ENCODE measurements at places on chromosomes 2 and 18.

- no peak overlapping the region for H3K4me3 ChIP-seq
- ATAC-seq = no peak
- H3K27ac ChIP-seq = no peak overlapping the region
- peaks cover 22% of the 10 kb centered on the region for H3K4me1 ChIP-seq
- H3K36me3 ChIP-seq = no peaks in the 10 kb centered on the region
Measured at GRCh38 chr2:176291335-176291734, 22.1 kb downstream of the MTX2 start.

DNA sequence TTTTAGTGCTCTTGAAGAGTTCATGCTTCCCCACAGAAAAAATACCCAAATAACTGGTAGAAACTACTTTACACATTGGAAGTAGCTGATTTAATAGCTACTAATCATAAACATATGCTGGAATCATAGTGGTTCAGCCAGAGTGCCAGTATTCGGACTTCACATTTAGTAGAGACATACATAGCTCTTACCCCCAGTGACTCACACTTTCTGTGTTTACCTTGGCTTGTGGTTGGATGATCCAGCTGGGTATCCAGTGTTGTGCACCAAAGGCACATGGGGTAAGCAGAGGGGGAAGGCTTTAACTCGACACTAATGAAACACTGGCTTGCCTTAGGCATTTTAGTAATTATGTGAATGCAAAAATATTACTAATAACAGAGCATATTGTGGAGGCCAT, 18.1 kb downstream of the ARHGAP28 start:
- no peak for ATAC-seq
- no peaks in the 10 kb centered on the region for H3K27me3 ChIP-seq
- no peak overlapping the region for H3K27ac ChIP-seq
- no peaks in the 10 kb centered on the region for H3K36me3 ChIP-seq
- H3K4me1 ChIP-seq = no peaks in the 10 kb centered on the region

DNA sequence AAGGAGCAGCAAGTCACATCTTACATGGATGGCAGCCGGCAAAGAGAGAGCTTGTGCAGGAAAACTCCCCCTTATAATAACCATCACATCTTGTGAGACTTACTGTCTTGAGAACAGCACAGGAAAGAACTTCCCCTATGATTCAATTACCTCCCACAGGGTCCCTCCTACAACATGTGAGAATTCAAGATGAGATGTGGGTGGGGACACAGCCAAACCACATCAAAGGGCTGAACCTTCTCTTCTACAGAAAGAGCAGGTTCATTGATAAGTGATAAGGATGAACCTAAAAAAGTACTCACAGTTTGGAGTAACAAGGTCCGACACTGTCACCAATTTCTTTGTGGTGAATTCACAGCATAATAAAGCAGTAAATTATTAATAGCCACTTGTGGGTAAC, 422.2 kb upstream of the FSIP2 start:
- H3K4me3 ChIP-seq = no peak overlapping the region
- no peaks in the 10 kb centered on the region for H3K36me3 ChIP-seq
- H3K4me1 ChIP-seq = no peaks in the 10 kb centered on the region

DNA sequence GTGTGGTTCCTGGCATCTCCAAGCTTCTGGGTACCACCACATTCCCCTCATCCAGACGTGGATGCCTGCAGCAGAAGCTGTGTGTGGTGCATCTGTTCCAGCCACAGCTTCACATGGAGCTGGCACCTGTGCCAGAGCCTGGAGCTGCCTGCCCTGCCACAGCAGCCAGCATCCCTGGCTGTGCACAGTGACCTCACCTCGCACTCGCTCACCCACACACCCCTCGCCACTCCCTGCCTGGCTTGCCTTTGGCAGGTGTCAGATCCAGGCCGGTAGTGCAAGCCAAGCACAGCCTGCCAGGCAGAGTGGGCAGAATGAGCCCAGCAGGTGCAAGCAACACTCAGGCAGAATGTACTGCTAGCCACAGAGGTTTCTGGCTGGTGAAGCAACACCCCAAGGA, 59.9 kb upstream of the DYNC1I2 start:
- no peak overlapping the region for H3K27ac ChIP-seq
- peaks cover 10% of the 10 kb centered on the region for H3K27me3 ChIP-seq
- no peaks in the 10 kb centered on the region for H3K4me1 ChIP-seq
- no peaks in the 10 kb centered on the region for H3K36me3 ChIP-seq

GRCh38 chr18:4134700-4135099, 320.4 kb downstream of the DLGAP1 start:
- no peaks in the 10 kb centered on the region for H3K36me3 ChIP-seq
- no peaks in the 10 kb centered on the region for H3K4me1 ChIP-seq
- no peak overlapping the region for H3K27ac ChIP-seq
- no peaks in the 10 kb centered on the region for H3K27me3 ChIP-seq
- H3K4me3 ChIP-seq = no peak overlapping the region

- H3K27ac ChIP-seq = no peak overlapping the region
- H3K4me1 ChIP-seq = peaks cover 8% of the 10 kb centered on the region
- H3K36me3 ChIP-seq = peaks cover 7% of the 10 kb centered on the region
Measured at GRCh38 chr2:176122052-176122682, 352 bp upstream of the HOXD9 start.

- no peak overlapping the region for H3K4me3 ChIP-seq
- H3K27ac ChIP-seq = no peak overlapping the region
- H3K36me3 ChIP-seq = no peaks in the 10 kb centered on the region
Measured at GRCh38 chr2:240269380-240269779, 128.9 kb upstream of the OTOS start.

- peaks cover 4% of the 10 kb centered on the region for H3K27me3 ChIP-seq
- H3K4me1 ChIP-seq = no peaks in the 10 kb centered on the region
- H3K36me3 ChIP-seq = no peaks in the 10 kb centered on the region
- ATAC-seq = no peak
- H3K4me3 ChIP-seq = no peak overlapping the region
Measured at GRCh38 chr2:180970016-180970415, 10.4 kb upstream of the UBE2E3 start.

DNA sequence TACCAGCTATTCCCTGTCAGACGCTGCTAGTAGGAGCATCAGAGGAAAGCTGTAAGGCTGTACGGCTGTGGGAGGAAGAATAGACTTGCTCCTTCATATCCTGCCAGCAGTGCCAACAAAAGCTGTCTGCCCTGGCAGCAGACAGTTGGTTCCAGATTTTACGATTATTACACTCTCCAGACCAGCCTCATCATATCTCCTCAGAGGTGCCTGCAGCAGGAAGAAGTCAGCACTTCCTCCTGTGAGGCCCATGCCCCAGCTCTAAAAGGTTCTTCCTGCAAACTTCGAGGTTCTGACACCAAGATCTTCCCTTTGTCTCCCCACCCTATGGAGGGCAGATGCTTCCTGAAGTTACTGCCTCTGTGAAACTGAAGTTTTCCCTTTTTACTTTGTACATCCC, 537.7 kb upstream of the PKDCC start:
- no peaks in the 10 kb centered on the region for H3K4me1 ChIP-seq
- H3K27ac ChIP-seq = no peak overlapping the region
- ATAC-seq = no peak
- no peaks in the 10 kb centered on the region for H3K36me3 ChIP-seq

DNA sequence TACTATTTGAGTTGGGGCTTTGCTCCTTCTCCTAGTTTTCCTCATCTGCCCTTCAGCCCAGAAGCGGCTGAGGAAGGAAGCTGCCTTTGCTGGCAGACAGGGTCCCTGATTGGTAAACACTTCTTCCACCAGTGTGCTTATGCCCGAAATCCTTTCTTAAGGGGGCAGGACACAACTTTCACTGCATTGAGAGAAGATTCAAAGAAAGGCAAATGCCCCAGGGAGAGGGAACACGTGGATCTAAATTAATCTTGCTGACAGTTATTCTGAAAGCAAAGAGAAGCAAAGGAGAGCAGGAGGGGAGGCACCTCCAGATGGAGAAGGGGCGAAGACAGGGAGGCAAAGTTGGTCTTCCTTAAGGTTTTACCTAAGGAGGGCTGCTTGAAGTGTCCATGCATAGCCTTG, 92.1 kb upstream of the EFEMP1 start:
- ATAC-seq = no peak
- H3K27me3 ChIP-seq = no peaks in the 10 kb centered on the region
- H3K27ac ChIP-seq = no peak overlapping the region

- no peak overlapping the region for H3K27ac ChIP-seq
- H3K36me3 ChIP-seq = no peaks in the 10 kb centered on the region
- peaks cover 9% of the 10 kb centered on the region for H3K4me1 ChIP-seq
- peaks cover 57% of the 10 kb centered on the region for H3K27me3 ChIP-seq
- no peak for ATAC-seq
Measured at GRCh38 chr2:176558574-176559140, 289.4 kb downstream of the MTX2 start.

GRCh38 chr2:163353551-163353950, 382.3 kb downstream of the FIGN start:
- H3K4me1 ChIP-seq = no peaks in the 10 kb centered on the region
- no peak overlapping the region for H3K4me3 ChIP-seq
- ATAC-seq = no peak
- H3K36me3 ChIP-seq = no peaks in the 10 kb centered on the region
- H3K27me3 ChIP-seq = peaks cover 3% of the 10 kb centered on the region
- H3K27ac ChIP-seq = no peak overlapping the region

- no peaks in the 10 kb centered on the region for H3K36me3 ChIP-seq
- peaks cover 9% of the 10 kb centered on the region for H3K4me1 ChIP-seq
- no peak overlapping the region for H3K4me3 ChIP-seq
- no peaks in the 10 kb centered on the region for H3K27me3 ChIP-seq
Measured at GRCh38 chr2:207241198-207241597, 75.5 kb upstream of the KLF7 start.

DNA sequence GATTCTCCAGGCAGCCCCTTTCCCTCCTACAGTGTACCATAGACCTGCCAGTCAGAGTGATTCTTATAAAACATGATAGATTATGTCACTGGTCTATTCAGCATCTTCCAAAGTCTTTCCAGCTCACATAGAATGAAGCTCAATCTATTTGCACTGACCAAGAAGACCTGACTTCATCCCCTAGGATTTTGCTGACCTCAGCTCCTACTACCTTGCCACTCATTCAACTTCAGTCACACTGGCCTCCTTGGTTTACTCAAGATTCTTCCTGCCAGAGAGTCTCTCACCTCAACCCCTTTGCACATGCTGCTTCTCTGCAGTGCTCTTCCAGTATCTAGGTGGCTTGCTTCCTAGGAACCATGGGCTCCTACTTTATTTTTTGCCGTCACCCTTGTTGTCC, 392.9 kb downstream of the PID1 start:
- H3K27ac ChIP-seq = no peak overlapping the region
- no peaks in the 10 kb centered on the region for H3K36me3 ChIP-seq
- ATAC-seq = no peak
- no peak overlapping the region for H3K4me3 ChIP-seq
- no peaks in the 10 kb centered on the region for H3K27me3 ChIP-seq
- H3K4me1 ChIP-seq = no peaks in the 10 kb centered on the region

DNA sequence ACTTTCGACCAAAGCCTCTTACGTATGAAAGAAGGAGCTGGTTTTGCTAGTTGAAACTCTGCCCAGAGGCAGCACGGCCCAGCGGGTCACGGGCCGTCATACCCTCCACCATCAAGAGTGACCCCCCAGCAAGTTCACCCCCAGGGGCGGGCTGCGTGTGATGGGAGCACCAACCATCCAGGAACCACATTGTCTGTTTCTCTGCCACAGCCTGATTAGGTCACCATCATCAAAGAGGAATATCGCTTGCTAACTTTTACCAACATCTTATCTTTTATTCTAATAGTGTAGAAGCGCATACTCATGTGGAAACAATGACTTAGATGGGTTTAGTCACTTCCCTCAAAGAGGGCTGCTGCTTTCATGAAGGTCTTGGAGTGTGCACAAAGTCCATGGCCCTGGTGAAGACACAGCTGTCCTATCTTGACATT, 116.6 kb upstream of the SMIM21 start:
- H3K4me1 ChIP-seq = no peaks in the 10 kb centered on the region
- peaks cover 15% of the 10 kb centered on the region for H3K27me3 ChIP-seq
- no peak for ATAC-seq
- H3K27ac ChIP-seq = no peak overlapping the region

DNA sequence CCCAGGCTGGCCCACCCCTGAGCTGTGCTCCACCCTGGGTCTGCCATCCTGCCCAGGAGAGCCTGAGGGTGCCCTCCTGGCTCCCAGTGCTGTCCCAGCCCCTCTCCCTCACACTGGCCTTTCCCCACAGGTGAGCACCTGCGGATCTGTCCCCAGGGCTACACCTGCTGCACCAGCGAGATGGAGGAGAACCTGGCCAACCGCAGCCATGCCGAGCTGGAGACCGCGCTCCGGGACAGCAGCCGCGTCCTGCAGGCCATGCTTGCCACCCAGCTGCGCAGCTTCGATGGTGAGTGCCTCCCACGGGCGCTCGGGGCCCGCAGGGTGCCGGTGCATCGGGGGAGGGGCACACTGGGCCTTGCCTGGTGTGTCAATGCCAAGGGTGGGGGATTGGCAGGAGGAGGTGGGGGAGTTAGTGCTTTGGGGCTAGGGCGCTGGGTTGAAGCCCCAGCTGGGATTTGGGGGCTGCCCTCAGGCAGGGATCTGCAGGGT, 23.5 kb downstream of the GPC1 start:
- peaks cover 4% of the 10 kb centered on the region for H3K36me3 ChIP-seq
- H3K27me3 ChIP-seq = peaks cover 9% of the 10 kb centered on the region
- no peak overlapping the region for H3K4me3 ChIP-seq

- H3K4me1 ChIP-seq = no peaks in the 10 kb centered on the region
- H3K27me3 ChIP-seq = no peaks in the 10 kb centered on the region
- H3K36me3 ChIP-seq = no peaks in the 10 kb centered on the region
- H3K27ac ChIP-seq = no peak overlapping the region
- no peak for ATAC-seq
Measured at GRCh38 chr18:55268151-55268601, 308.9 kb upstream of the CCDC68 start.

DNA sequence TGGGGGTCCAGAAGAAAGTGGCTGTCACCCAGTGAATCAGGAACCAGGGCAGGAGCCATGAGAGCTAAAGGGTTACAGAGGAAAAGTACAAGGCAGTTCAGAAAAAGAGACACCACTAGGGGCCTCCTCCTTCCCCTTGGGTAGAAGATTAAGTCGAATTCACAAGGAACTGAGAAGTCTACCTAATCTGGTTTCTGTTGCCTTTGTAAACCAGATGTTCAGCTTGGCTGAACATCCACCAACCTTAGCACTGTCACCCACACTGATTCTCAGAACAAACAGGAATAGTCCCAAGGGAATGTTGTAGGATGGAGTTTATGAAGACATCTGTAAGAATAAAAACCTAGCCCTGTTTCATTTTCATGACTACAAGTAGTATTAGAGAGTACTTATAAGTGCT, 90.4 kb upstream of the NOSTRIN start:
- no peaks in the 10 kb centered on the region for H3K36me3 ChIP-seq
- ATAC-seq = no peak
- no peaks in the 10 kb centered on the region for H3K4me1 ChIP-seq
- no peak overlapping the region for H3K4me3 ChIP-seq
- H3K27ac ChIP-seq = no peak overlapping the region
- no peaks in the 10 kb centered on the region for H3K27me3 ChIP-seq

- peaks cover 7% of the 10 kb centered on the region for H3K27me3 ChIP-seq
- H3K36me3 ChIP-seq = no peaks in the 10 kb centered on the region
- no peak for ATAC-seq
- no peak overlapping the region for H3K27ac ChIP-seq
Measured at GRCh38 chr2:127581516-127582490, 46.3 kb downstream of the MYO7B start.

DNA sequence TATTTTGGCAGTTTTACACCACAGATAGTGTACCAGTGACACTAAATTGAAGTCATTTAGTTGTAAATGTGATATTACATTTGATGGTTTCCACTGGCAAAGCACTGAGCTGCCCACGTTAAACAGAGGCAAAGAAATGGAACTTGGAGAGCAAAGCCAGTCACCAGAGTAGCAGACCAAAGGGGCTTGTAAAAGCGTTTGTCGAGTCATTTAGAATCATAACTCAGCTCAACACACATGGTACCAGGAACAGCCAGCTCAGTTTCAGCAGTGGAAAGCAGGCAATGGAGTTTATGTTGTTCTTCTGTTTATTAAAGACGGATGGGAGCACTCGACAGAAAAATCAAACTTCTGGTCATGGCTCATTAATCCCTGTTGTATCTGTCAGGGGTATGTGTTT, 91.2 kb downstream of the POU3F3 start:
- no peak overlapping the region for H3K27ac ChIP-seq
- no peak overlapping the region for H3K4me3 ChIP-seq
- no peak for ATAC-seq
- peaks cover 30% of the 10 kb centered on the region for H3K27me3 ChIP-seq
- H3K4me1 ChIP-seq = no peaks in the 10 kb centered on the region

All from activated T-helper 17 cell treated with anti-CD3 and anti-CD28 coated beads, Interleukin-2, amount 50 U/mL, for 72 hours (primary cell).